Stimulated activated CD8-positive, alpha-beta memory T cell treated with anti-CD3 and anti-CD28 coated beads, Interleukin-7, amount 100 ng/mL, for 24 hours (primary cell): ENCODE measurements at places on chromosomes 11 and 22.

DNA sequence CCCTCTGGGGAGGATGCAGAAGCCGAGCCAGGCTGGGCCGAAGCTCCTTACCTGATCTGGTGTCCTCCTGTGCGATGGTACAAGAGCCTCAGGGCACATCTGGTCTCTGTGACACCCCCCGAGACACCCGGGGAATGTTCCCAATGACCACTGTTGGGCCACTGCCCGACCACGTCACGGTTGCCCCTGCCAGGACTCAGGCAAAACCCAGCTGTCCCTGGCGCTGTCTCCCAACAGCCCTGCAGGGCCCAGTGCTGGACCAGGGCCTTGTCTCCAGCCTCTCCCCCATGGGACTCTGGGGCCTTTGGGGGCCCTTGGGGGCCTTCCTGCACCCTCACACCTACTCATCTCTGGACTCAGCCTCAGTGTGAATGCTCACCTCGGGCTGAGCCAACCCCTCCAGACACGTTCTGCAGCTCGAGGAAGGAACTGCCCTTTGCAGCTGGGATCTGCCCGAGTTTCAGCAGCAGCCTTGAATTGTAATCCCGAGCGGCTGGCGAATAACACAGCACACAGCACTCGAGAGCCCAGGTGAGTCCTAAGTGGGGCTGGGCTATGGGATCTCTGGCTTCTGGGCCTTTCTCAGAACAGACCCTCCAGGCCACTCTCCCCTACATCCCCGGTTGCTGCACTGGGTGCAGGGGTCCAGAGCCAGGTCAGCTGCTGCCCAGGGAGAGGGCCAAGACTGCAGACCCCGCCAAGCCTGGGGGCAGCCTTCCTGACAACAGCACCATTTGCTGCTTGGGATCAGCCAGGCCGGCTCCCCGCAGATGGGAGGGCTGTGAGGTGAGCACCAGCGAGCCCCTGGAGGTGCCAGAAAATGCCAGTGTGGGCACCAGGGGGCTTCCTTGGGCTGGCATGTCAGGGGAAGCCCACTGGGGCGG lies 39.8 kb downstream of the RTN4R start:
- no peak for DNase-seq

DNA sequence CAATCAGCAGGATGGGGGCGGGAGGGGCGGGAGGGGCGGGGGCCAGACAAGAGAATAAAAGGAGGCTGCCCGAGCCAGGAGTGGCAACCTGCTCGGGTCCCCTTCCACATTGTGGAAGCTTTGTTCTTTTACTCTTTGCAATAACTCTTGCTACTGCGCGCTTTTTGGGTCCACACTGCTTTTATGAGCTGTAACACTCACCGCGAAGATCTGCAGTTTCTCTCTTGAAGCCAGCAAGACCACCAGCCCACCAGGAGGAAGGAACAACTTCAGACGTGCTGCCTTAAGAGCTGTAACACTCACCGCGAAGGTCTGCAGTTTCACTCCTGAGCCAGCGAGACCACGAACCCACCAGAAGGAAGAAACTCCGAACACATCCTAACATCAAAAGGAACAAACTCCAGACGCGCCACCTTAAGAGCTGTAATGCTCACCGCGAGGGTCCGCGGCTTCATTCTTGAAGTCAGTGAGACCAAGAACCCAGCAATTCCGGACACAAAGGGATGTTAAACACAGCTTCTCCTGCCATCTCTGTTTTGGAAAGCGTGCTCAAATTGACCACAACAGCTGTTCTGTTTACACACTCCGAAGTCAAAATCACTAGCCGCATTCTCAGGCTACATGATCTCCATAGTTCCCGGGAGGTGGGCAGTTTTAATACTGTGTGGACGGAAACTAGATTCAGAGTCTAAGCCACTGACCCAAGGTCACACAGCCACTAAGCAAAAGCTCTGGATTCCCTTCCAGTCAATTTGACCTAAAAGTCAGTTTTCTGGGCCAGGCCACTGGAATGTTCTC lies 11.9 kb downstream of the PLAAT2 start:
- no peak for DNase-seq

- DNase-seq: no peak
Observed at GRCh38 chr11:128040603-128041002, 546.8 kb downstream of the ETS1 start.

- DNase-seq: no peak
Observed at GRCh38 chr11:122319691-122320620, 203.9 kb upstream of the BLID start.

GRCh38 chr11:70740488-70740851 lies 342.1 kb downstream of the CTTN start:
- no peak for DNase-seq

- no peak for DNase-seq
Observed at GRCh38 chr11:75263944-75264349, 23.4 kb downstream of the TPBGL start.

GRCh38 chr11:8034604-8035190 lies 46.3 kb upstream of the TUB start:
- DNase-seq: no peak

GRCh38 chr11:34859496-34859895 lies 56.7 kb downstream of the APIP start:
- no peak for DNase-seq

DNA sequence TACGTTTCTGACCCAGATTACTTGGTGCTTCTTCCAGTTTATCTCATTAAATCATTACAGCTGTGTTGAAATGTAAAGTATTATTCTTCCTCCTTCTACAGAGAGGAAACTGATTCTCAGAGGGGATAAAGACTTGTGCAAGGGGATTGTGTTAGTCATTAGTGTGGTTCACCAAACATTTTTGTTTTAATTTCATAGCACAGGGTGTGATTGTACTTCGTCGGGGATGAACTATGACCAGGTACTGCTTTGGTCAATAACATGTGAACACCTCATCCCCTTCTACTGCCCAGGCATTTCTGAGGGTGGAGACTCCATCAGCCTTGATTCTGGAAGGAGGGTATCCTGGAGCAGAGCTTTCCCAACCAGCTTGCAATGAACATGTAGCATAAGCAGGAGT lies 120.2 kb upstream of the ALX4 start:
- no peak for DNase-seq

GRCh38 chr11:28756977-28757376 lies 648.8 kb downstream of the METTL15 start:
- DNase-seq: no peak

- no peak for DNase-seq
Observed at GRCh38 chr22:39303358-39303757, 16.1 kb downstream of the RPL3 start.

- no peak for DNase-seq
Observed at GRCh38 chr22:26585104-26585790, 4.7 kb downstream of the TPST2 start.

DNA sequence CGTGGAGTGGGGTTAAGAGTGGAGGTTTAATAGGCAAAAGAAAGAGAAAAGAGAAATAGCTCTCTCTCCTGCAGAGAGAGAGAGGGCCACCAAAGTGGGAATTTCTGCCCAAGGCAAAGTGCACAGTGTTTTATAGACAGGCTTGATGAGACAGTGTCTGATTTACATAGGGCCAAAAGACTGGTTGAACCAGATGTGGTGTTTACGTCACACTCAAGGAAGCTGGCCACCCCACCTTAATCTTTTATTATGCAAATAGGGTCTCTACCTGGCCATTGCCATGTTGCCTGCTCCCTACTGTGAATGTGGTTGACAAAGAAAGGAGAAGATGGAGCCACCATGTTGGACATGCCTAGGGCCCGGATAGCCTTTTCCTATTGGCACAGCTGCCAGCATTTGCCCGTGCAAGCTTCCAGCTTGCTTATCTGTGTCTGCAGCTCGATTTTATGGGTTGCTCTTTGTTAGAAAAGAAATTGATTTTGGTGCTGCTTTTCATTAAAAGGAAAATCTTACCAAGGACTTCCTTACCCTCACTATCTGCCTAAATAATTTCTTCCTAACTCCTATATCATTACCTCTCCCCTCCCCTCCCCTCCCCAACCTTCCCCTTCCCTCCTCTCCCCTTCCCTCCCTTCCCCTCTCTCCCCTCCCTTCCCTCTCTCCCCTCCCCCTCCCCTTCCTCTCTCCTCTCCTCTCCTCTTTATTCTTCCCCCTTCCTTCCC lies 436.0 kb downstream of the NELL1 start:
- no peak for DNase-seq

DNA sequence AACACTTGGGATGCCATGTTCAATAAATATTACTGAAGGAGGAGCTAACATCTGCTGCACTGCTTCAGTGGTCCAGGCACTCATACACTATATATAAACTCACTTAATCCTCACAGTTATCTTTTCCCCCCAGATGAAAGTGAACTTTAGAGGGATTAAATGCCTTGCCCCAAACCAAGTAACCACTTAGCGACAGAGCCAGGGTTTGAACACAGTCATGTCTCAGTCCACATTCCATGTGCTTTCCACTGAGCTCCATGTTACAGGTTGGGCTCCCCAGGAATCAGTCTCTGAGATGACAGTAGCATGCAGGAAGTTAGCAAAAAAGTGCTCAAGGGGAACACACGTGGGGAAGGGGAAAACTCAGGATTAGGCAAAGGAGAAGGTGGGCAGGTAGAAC lies 59.3 kb downstream of the ENDOD1 start:
- DNase-seq: no peak

GRCh38 chr11:62545437-62546243 lies 966 bp downstream of the AHNAK start:
- DNase-seq: no peak

GRCh38 chr11:25211635-25212254 lies 714.9 kb downstream of the LUZP2 start:
- no peak for DNase-seq

DNA sequence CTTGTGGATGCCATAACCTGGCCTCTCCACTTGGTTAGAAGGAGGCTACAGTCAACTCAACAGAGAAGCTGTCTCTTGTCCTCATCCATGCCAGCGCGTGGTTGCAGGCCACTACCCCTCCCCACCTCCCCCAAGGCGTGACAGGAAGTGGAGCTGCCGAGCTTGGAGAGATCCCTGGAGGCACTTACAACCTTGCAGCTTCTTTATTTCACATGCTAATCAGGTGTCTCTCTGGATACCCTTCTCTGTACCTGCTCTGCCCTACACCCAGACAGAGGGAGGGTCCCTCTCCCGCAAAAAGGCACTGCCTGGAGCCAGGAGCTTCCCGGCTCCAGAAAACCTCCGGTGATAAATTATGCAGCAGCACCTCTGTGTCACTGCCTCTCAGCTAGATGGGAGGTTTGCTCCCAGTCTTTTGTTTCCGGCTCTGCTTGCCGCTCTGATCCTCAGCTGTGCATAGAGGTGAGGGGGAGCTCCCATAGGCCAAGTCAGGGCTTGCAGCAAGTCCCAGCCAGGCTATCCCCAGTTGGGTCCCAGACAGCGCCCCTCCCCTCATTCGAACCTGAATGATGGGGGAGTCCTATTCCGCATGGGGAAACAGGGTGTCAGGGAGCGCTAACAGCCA lies 5.7 kb downstream of the LRP4 start:
- DNase-seq: no peak

GRCh38 chr11:1771700-1772099 lies 8.0 kb upstream of the CTSD start:
- DNase-seq: no peak

GRCh38 chr11:60485987-60486386 lies 6.6 kb upstream of the MS4A12 start:
- no peak for DNase-seq

DNA sequence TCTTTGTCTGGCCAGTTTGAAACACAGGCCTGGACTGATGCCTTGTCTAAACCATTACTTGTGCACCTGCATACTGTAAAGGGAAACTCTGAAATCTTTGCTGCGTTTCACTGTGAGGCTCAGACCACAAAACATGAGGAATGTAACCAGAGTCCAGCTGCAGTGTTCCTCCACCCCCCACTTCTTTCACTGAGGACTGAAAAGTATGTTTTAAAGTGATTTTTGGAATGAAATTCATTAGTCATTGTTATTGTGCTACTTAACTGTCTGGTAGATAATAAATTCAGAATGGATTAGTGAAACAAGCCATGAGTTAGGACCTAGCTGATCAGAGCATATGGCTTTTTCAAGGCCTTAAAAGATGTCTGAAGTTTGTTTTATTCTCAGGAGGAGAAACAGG lies 181.2 kb downstream of the WNT11 start:
- DNase-seq: no peak

GRCh38 chr11:68930991-68931855 lies 27.5 kb downstream of the IGHMBP2 start:
- DNase-seq: no peak

DNA sequence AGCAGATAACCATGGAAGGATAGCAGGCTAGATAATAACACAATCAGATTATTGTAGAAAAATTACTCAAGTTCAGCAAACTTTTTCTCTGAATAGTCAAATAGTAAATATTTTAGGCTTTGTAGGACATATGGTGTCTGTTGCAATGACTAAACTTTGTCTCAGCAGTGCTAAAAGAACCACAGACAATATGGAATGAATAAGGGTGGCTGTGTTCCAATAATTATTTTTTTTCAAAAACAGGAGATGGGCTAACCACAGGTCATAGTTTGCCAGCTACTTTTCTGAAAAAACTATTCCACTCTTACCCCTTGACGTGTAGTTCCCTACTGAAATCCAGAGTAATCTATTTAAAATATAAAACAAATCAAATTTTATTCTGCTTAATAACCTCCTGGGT lies 153.9 kb upstream of the LRRC4C start:
- no peak for DNase-seq

- no peak for DNase-seq
Observed at GRCh38 chr22:43636086-43636485, 176.0 kb downstream of the EFCAB6 start.

DNA sequence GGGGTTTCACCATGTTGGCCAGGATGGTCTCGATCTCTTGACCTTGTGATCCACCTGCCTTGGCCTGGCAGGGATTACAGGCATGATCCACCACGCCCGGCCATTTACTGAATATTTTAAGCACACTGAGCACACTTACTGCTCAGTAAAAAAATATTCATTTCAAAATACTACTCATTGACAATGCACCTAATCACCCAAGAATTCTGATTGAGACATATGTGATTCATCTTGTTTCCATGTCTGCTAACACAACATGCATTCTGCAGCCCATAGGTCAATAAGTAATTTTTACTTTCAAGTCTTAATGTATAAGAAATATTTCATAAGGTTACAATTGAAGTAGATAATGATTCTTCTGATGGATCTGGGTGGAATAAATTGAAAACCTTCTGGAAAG lies 4.2 kb upstream of the OR52J3 start:
- no peak for DNase-seq
